ENCODE measurements at places on chromosomes 11 and 22. TPM values are rescaled to one million over a fixed set of nuclear protein-coding genes. Genes with fewer than 3 reads are reported as not detected.
A peak's percentile ranks its signal among the peaks of the same experiment; 100 is the strongest.

The TLCD5 gene
- total RNA-seq: 2.2 TPM

The C11orf97 gene
- not detected for total RNA-seq

The TMEM151A gene
- 0.19 TPM for total RNA-seq

The LRRC55 gene
- total RNA-seq: not detected

The SLC29A2 gene
- total RNA-seq: 5.9 TPM

The MYRF gene
- 0.42 TPM for total RNA-seq

The HEPN1 gene
- not detected for total RNA-seq

The GRAP2 gene
- total RNA-seq: 1.3 TPM

The PDE2A gene
- total RNA-seq: 125 TPM

The SAA1 gene
- total RNA-seq: 5,251 TPM

The PLEKHB1 gene
- 0.58 TPM for total RNA-seq

The KRTAP5-8 gene
- not detected for total RNA-seq

GRCh38 chr22:44385296-44385610 is 72.5 kb upstream of the SHISAL1 start:
- no peak for DNase-seq

- DNase-seq: no peak
These were observed 55.8 kb upstream of the ARHGAP42 start for GRCh38 chr11:100631316-100631715.

- DNase-seq: no peak
These were observed 252.1 kb upstream of the PITPNB start for GRCh38 chr22:28171115-28171514.

DNA sequence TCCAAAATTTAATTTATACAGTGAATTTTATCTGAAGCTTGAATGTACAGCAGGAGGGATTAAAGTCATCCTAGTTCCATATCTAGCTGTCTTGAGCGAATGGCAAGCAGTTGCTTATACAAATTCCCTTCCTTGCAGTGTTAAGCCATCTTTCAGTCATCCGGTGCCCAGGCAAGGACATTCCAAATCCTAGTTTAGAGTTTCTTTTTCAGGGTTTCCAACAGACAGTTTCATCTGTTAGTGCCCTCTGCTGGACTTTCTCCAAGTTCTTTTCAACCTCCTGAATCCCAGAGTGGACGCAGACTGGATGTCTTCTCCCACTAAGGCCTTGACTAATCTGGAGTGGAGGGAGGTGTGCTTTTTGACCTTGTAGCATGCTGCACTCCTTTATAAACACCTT is 45.4 kb downstream of the GRAMD1B start:
- no peak for DNase-seq

- peak; percentile 95 for DNase-seq
These were observed 716 bp upstream of the DDB2 start for GRCh38 chr11:47213950-47214565.

GRCh38 chr11:116467823-116468222 is 305.0 kb downstream of the BUD13 start:
- no peak for DNase-seq

DNA sequence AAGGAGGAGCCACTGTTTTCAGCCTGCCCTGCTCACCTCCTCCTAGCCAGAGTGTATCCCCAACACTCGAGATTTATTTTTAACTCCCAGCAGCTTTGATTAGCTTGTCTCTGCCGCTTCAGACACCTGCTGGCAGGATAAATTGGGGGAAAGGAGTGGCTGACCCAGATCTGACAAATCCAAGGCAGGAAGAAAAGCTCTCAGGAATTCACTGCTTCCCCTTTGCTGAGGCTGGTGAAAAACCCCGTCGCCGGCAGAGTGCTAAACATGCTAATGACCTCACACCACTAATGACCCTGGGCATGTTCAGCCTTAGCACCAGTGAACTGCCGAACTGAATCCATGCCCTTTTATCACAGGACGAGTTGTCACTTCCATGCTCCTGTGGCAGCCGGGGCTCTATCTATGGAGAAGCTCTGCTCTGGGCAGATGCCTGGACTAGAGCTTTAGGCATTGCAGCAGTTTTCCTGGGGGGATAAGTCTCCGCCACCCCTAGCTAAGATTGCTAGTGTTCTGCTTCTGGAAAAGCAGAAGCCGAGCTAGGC is 52.2 kb downstream of the FEZ1 start:
- peak; percentile 71 for DNase-seq

DNA sequence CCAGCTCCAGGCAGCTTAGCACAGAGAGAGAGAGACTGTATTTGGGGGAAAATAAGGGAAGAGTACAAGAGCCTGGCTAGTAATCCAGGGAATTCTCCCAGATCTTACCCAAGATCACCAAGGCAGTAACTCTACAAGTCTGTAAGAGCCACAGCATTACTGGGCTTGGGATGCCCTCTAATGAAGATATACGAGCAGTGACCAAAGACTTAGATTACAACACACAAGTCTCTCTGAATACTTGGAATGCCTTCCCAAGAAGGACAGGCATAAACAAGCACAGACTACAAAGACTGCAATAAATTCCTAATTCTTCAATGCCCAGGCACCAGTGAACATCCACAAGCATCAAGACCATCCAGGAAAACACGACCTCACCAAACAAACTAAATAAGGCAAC is 17.7 kb downstream of the DNAJC24 start:
- no peak for DNase-seq

DNA sequence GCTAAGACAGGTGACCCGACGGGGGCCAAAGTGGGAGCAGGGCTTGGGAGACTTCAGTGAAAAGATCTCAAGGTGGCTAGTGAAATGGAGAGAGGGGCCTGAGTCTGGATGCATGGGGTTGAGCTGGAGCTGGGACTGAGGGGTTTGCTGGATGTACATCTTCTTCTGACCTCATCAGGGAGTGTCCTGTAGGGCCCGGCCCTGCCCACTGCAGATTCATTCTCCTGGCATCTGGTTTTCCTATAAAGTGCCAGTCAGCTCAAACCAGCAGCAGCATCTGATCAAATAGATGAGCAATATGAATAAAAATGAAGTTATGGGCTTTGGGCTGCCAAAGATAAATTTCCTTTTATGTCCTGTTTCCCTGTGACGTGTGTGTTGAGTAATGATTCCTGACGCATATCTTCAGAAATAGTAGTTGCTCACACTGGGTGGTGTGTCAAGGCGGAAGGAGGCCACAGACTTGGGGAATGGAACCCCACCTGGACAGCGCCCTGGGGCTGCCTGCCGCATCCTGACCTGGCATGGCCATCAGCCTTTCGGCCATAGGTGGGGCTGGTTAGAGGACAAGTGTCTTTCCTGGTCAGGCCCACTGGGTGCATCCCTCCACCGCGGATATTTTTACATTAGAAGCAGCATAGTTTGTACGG is 135.4 kb downstream of the OSBP2 start:
- peak; percentile 78 for DNase-seq

GRCh38 chr11:128503245-128503991 is 83.9 kb downstream of the ETS1 start:
- no peak for DNase-seq

DNA sequence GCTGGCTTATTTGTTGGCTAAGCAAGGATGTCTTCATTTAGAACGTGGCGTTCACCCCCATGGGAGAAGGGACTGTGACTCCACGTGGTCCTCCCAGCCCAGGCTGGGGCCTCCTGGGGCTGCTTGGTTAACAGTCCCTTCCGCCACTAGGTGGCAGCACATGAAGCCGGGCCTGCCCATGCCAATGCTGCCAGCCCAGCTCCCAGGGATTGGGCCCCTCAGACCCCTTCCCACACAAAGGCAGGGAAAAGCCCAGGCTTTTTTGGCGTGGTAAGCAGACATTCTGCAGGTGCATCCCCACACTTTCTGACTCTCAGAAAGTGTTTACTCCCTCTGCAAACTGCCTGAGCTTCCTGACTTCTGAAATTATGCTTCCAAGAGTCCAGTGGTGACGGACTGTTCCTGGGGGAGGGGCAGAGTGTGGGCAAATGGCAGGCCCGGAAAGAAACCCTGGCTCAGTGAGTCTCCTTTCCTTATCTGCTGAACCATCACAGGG is 3.1 kb downstream of the CBX6 start:
- DNase-seq: peak; percentile 92

GRCh38 chr11:2382936-2383851 is 6.1 kb downstream of the CD81 start:
- no peak for DNase-seq

- DNase-seq: no peak
These were observed 14.9 kb upstream of the SOX10 start for GRCh38 chr22:37999236-37999635.

- no peak for DNase-seq
These were observed 708.9 kb upstream of the CCDC179 start for GRCh38 chr11:23569134-23569533.

DNA sequence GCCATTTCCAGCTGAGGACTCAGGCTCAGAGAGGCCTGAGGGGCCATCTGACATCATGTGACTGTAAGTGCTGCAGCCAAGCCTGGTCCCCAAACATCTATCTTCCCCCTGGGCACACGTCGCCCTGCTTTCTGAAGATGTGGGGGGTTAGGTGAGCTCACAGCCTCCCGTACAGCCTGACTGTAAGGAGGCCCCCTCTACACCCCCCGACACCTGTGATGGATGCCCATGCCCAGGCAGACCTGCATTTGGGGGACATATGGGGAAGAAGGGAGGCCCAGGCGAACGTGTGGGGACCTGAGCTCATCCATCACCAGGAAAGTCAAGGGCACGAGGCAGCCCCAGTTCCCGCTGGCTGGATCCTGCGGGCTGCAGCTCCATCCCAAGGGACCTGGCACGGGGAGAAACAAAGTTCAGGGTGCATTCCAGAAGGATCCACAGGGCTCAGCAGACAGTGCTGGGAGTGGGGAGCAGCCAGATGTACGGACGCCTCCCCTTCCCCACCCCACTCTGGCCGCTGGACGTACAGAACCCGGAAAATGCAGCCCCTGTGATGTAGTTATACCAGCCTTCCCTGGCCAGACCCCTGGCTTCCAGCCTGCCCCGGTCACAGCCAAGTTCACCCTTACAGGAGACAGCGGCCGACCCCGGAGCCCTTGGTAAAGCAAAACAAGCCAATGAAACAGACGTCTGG is 1431.4 kb downstream of the BRD1 start:
- DNase-seq: peak; percentile 59

GRCh38 chr22:23402275-23403151 is 177.6 kb downstream of the IGLL1 start:
- peak; percentile 90 for DNase-seq

GRCh38 chr22:19576460-19577421 is 52.5 kb upstream of the CLDN5 start:
- DNase-seq: peak; percentile 84

DNA sequence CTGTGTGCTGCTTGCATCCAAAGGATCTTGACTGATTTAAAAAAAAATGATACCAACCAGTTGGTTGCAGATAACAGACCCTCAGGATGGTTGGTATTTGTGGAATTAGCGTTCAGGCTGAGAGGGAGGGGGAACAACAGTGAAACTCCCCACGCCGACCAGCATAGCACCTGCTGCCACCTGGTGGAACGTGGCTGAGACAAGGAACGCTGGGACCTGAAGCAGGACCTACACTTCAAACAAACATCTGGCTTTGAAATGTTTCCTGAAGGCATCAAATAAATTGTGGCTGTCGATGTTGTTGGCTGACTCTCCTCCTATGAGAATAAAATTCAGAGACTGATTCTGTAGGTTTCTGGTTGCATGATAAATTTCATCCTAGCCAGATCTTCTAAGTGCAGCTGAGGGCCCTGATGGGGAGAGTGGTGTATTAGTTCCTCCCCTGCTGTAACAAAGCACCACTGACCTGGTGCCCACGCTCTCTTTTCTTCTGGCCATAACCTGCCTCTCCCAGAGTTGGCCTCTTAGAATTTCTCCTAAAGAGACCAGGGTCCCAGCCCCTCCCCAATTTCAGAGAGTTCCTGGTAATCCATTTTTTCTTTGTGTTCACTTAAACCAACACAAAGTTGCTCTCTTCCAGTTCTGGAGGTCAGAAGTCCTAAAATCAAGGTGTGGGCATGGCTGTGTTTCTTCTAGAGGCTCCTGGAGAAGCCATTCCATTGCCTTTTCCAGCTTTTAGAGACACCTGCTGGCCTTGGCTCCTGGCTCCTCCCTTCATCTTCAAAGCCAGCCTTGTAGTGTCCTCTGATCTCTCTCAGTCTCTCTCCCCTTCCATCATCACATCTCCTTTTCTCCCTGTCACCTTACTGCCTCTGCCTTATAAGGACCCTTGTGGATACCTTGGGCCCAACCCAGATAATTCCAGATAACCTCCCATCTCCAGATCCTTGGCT is 17.3 kb downstream of the APOL2 start:
- DNase-seq: no peak

DNA sequence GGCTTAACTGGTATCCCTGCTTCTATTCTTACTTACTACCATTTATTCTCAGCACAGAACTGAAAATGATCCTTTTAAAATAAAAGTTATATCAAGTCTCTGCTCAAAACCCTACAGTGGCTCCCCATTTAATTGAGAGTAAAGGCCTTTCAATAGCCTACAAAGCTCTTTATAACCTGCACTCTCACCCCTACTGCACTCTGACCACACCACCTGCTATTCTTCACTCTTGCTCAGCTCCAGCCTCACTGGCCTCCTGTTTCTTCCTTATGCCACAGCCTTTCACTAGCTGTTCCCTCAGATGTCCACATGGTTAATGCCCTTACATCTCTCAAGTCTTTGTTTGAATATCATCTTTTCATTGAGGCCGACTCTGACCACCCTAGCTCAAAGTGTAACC is 40.9 kb upstream of the PPP2R1B start:
- DNase-seq: no peak
